ENCODE measurements at places on chromosomes 1 and 21.

GRCh38 chr1:161032409-161032808, 6.4 kb downstream of the TSTD1 start:
- DNase-seq: no peak

DNA sequence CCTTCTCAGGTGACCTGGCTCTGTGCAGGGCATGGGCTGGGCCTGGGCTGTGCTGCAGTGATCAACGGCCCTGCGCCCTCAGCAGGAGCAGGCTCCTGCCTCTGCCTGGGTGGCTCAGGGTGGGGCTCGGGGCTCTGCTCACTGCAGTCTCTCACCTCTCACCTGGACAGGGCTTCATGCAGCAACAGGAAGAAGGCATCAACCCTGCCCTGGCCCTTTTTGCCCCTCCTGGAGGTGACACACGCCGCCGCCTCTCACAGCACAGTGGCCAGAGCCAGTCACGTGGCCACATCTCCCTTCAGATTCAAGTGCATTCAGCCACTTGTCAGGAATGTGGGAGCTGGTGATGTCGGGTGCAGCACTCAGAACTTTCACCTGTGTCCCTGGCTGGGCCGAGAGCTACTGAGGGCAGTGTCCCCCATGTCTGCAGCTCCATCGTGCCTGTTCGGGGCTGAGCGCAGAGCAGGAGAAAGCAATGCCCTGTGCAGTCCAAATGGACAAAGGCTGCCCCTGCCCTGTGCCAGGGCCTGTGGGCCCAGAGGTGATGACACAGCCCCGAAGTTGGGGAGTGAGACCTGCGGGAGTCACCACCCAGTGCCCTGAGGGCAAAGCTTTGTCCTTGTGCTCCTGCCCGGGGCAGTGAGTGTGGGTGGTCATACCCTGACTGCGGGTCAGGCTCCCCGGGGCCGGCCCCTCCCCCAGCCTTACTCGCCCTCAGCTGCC, 314.0 kb downstream of the PTPRU start:
- DNase-seq: no peak

DNA sequence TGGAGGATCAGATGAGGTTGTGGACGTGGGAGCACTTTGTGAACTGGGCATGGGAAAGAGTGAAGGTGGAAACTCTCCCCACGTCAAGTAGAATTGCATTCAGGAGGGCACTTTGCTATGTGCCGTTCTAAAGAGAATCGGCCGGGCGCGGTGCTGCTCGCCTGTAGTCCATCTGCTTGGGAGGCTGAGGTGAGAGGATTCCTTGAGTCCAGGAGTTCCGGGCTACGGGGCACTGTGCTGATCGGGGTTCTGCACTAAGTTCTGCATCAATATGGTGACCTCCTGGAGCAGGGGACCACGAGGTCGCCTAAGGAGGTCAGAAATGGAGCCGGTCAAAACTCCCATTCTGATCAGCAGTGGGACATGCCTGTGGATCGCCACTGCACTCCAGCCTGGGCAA, 141.9 kb downstream of the PEX14 start:
- DNase-seq: no peak

- DNase-seq: no peak
These were observed 99.5 kb downstream of the CACHD1 start for GRCh38 chr1:64569411-64569810.

- DNase-seq: peak; percentile 81
These were observed 283.4 kb downstream of the ASTN1 start for GRCh38 chr1:176880955-176881595.

- no peak for DNase-seq
These were observed 10.7 kb downstream of the AUNIP start for GRCh38 chr1:25848531-25848930.

GRCh38 chr1:47444297-47444561, 6.4 kb downstream of the FOXD2 start:
- no peak for DNase-seq

DNA sequence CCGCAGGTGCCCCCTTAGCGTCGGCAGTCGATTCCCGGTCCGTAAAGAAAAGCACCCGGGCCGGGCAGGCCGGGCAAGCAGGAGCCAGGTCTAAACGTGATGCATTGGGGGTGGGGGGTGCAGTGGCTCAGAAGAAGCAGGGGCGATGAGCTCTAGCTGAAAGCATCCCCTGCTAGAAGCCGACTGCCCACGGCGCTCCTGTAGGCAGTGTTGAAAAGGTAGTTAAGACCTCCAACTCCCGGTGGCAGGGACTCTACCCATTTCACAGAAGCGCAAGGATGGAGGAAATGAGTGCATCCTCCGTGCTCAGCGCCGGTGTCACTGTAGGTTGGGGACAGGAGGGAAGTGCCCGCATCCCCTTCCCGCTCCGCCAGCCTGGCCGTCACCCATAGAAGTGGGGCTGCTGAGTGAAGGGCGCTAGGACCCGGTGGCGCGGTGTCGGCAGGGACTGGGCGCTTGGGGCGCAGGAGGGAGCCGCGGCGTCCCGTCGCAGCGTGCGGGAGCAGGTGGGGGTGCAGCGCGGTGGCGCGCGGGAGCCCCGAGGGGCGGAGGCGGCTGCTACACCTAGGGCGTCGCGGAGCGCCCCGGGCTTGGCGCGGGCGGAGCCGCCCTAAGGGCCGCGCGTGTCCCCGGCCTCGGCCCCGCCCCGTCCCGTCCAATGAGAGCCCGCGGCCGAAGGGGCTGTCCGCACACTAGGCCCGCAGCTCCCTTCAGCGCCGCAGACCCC, at the start of gene WNT2B:
Gene WNT2B (plus strand): TSS at position 688 of the 727 bp plus-strand sequence. CDS start 298 bp downstream, outside the sequence.
- peak; percentile 36 for DNase-seq

DNA sequence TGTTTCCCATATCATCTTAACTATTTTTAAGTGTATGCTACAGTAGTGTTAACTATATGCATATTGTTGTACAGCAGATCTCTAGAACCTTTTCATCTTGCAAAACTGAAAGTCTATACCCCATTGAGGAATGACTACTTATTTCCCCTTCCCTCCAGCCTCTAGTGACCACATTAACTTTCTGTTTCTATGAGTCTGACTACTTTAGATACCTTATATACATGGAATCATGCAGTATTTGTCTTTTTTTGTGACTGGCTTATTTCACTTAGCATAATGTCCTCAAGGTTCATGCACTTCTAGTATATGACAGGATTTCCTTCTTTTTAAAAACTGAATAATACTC, 96.5 kb upstream of the BTG3 start:
- DNase-seq: no peak

GRCh38 chr1:33306653-33307493, 14.0 kb downstream of the A3GALT2 start:
- DNase-seq: no peak

DNA sequence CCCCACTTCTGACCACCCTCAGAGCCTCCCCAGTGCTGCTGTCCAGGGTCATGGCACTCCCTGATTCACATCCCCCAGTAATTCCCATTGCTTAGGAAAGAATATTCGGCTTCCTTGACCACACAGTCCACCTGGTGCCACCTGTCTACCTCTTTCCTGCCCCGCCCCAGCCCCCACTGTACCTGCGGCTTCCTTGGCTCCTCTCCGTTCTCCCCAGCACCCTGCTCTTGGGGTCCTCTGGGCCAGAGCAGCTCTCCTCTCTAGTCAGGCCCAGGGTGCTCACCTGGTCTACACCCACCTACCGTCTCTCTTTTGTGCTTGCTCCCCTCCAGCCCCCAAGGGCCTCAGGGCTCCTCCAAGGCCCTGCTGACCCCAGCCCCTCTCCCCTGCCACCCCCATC, 142.6 kb downstream of the PEX14 start:
- DNase-seq: no peak

DNA sequence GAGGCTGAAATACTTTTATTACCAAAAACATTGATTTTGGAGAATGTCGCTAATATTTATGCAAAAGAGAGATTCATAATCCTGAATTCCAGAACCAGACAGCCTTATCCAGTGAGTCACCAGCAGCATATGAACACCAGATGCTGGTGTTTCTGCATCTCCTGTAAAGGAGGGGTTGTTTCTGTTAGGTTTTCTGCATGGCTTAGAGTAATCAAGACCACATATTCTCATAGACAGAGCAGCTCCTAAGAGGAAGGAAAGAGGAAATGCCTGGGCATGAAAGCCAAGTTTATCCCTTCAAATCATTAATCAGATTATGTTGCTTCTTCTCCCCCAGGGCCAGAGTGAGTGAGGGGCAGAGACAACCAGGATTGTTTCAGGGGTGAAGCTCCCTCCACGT, 86.2 kb downstream of the NGF start:
- peak; percentile 8 for DNase-seq

GRCh38 chr1:54405898-54406293, 298 bp downstream of the SSBP3 start:
- peak; percentile 25 for DNase-seq

GRCh38 chr1:157201767-157202166, 63.6 kb upstream of the ETV3 start:
- no peak for DNase-seq

DNA sequence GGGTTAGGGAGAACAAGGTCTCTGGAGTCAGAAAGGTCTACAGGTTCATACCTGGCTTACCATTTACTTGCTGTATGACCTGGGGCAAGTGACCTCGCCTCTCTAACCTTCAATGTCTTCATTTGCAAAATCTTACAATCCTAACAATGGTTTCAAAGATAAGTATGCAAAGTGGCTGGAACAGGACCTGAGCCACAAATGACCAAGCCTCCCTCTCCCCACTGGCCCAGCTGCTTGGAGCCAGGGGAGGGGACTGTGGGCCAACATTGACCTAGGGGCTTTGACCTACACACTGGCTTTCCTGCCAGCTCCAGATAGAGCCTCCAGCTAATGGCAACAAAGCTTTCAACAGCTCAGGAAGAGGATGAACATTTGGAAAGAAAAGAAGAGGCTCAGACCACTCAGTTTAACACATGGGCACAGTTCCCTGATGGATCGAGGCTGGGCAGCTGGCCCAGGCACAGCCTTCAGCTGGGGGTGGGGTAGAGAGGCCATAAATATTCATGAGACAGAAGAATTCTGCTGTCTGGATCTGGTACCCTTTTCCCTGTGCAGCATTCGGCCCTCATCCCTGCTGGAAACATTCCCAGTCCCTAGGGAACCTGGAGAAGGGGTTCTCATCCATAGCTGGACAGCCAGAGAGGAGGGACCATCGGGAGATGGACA, 12.9 kb downstream of the PTAFR start:
- no peak for DNase-seq

DNA sequence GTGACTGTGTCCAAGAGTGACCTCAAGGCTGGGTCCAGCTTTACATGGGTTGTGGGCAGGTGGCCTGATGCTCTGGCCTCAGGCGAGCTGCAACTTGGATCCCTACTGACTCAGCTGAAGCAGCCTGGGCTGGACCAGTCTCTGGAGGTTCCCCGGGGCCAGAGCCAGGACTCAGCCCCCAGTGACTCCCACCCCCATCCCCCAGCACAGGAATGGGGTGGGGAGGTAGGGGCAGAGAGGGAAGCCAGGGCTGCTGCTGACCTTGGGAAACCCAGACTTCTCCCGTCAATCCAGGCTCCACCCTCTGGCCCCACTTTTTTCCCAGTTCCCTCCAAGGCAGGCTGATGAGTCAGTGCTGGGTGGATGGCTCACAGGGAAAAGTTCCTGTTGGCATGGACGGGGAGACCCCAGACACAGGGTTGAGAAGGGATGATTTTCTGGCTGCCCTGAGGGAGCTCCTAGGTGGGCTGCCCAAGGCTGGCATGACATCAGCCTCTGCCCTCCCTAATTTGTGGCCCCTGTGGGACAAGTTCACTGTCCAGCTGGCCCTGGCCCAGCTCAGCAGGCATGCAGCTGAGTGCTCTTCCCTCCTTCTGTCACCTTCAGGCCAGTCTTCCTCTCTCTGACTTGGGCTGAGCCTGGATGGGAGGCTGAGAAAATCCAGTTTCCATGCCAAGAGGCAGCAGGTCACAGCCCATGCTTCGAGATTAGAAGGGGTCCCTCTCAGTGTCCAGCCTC, 2.2 kb downstream of the ZC3H12A start:
- DNase-seq: peak; percentile 45

DNA sequence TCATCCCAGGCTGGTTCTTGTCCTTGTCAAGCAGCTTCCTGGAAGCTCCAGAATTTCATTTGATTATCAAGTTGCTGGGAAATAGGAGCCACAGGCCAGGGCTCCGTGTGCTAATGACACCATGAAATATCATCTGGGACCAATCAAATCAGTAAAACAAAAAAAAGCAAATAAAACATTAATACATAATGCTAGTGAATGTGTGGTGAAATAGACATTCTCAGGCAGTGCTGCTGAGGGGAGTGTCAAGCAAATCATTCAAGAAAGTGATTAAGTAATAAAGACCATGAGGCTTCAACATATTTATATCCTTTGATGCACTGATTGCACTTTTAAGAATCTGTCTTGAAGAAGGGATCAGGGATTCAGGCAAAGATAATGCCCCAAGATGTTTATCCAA, 213.7 kb downstream of the MATN1 start:
- no peak for DNase-seq

- DNase-seq: no peak
These were observed 8.1 kb upstream of the ZNF687 start for GRCh38 chr1:151273924-151274466.

GRCh38 chr1:204487256-204487615, 7.4 kb downstream of the PIK3C2B start:
- DNase-seq: no peak

DNA sequence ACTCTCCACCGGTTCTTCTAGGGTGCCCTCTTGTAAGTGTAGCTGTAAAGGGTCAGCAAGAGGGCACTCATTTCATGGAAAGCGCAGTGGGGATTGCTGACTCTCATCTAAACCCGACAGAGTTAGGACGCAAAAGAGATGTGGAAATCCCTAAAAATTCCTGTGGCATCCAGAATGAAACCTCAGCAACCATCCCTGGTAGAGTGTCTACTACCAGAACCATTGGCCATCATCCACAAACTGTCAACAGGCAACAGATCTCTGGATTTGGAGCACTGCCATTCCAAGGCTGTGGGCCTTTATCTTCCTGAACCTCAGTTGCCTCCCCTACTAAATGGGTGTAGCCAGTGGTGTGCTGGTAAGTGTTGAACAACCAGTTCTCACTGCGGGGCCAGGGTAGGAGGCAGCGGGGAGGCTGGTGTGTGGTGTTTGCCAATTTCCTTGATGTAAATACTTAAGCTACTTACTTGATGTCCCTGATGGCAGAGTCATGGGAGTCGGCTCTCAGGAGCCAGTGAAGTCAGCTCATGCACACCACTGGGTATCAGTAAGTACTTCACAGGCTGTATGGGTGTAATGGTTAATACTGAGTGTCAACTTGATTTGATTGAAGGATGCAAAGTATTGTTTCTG, 195.8 kb downstream of the KAZN start:
- DNase-seq: no peak

DNA sequence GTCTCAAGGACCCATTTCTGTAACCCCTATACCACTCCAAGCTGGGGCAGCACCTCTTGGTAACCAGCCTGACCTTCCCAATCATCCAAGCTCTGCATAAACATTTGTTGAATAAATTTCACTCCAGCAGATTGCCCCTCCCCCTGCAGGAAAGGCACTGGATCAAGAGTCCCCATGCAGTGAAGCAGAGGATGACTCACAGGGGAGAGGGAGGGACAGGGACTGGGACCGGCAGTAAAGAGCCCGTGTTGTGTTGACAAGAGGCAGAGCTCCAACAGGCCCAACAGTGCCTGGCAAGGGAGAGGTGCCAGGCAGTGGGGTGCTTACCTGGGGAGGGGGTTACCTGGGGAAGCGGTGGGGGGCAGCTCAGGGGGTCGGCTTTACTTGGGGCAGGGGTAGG, 32.3 kb downstream of the SLC9A1 start:
- DNase-seq: peak; percentile 59
